ENCODE measurements at places on chromosomes 2 and 18.

DNA sequence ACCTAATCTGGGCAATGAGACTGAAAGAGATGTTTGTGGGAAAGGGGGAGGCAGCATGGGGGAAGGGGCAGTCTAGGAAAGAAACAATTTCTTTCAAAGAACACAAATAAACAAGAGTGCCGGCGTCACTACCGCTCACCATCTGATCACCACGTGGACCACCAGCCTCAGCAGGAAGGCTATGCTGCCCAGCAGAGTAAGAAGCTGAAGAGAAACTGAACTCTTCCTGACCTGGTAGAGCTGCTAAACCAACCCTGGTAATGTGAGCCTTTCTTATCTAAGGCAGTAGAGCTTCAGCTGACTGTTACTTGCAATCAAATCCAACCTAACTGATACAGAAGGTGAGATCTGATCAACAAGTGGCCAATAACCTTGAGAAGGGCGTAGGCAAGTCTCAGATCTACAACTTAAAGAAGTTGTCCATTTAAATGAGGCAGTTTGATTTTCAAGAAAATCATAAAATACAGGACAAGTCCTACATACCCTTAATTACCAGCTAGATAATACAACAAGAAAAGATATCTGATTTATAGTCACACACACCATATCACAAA lies 44.2 kb upstream of the SPTBN1 start:
- DNase-seq = no peak

- no peak for DNase-seq
Measured at GRCh38 chr2:77418537-77418936, 103.6 kb downstream of the LRRTM4 start.

- no peak for DNase-seq
Measured at GRCh38 chr2:128359841-128360240, 41.2 kb upstream of the HS6ST1 start.

DNA sequence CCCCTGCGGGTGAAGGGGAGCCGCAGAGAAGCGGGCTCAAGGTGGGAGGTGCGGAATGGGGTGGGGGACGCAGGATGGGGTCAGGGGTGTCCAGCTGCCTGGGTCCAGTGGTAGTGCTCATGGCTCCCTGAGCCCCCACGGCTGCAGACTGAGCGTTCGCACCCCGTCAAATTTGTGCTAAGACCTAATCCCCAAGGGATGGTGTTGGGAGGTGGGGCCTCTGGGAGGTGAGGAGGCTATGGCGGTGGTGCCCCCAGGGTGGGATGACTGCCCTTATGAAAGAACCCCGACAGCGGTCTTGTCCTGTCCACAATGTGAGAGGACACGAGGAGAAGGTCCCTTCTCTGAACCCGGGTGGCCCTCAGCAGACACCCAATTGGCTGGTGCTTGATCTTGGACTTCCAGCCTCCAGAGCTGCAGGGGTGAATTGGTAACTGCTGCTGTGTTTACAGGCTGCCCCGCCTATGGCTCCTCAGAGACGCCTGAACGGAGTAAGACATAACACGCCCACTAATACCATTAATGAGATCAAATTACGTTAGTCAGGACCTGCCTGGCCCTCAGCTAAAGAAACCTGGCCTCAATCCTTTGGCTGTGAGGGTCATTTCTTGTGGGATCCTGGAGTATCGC lies 42.6 kb downstream of the PXDN start:
- DNase-seq = no peak

DNA sequence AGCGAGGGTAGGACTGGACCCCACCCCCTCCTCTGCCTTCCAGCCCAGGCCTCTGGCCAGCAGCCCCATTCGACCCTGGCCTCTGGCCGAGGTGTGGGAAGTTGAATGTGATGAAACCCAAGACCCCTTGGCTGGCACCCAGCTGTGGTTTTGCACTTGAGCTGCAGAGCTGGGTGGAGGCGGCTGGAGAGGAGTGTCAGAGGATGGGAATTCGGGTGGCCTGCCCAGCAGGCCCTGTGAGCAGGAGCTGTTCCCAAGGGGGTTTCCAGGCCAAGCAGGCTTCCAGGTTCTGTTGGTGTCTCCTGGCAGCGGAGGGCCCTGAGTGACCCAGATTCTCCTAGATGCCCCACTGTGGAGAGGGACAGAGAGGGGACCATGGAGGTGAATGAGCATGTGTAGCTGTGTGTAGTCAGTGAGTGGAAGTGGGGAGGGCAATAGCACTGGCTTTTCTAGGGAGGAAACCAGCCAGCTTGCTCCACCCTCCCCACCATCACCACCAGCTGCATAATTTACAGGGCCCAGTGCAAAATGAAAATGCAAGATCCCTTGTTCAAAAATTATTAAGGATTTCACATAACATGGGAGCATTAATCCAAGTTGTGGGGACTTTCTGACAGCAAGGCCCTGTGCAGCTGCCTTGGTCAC lies 172.2 kb upstream of the HAAO start:
- no peak for DNase-seq

GRCh38 chr2:150695451-150696135 lies 208.1 kb upstream of the RND3 start:
- DNase-seq = no peak

GRCh38 chr2:231052494-231053451 lies 3.9 kb upstream of the PSMD1 start:
- DNase-seq = no peak

DNA sequence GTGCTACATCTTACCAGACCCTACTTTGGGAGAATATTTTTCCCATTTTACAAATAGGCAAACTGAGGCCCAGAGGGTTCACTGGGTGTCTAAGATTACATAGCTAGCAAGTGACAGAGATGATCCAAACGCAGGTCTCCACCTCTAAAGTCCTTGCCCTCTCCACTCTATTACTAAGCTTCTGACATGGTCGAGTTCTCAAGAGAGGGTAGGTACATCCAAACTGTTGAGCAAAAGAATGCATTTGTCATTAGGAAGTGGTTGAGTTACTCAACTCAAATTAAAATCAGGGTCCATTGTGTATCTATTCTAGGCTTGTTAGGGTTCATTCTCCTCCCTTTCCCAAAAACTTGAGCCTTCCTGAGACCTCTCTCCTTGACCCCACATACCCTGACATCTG lies 680.6 kb upstream of the FANCL start:
- no peak for DNase-seq

GRCh38 chr2:169727065-169727464 lies 6.6 kb upstream of the KLHL23 start:
- no peak for DNase-seq

DNA sequence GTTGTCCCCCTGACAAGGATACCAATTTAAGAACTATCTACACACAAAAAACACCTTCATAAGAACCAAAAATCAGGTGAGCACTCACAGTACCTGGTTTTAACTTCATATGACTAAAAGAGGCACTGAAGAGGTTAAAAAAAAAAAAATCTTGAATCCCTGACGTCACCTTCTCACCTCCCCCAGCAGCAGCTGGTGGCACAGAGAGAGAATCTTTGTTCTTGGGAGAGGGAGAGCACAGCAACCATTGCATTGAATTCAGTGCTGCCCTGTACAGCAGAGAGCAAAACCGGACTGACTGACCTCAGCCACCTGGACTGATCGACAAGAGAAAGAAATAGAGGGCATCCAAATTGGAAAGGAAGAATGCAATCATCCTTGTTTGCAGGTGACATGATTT lies 566.0 kb downstream of the TMX3 start:
- no peak for DNase-seq

GRCh38 chr18:58427321-58427720 lies 201.6 kb downstream of the ALPK2 start:
- DNase-seq = no peak

GRCh38 chr2:54030396-54030741 lies 59.6 kb upstream of the PSME4 start:
- no peak for DNase-seq

DNA sequence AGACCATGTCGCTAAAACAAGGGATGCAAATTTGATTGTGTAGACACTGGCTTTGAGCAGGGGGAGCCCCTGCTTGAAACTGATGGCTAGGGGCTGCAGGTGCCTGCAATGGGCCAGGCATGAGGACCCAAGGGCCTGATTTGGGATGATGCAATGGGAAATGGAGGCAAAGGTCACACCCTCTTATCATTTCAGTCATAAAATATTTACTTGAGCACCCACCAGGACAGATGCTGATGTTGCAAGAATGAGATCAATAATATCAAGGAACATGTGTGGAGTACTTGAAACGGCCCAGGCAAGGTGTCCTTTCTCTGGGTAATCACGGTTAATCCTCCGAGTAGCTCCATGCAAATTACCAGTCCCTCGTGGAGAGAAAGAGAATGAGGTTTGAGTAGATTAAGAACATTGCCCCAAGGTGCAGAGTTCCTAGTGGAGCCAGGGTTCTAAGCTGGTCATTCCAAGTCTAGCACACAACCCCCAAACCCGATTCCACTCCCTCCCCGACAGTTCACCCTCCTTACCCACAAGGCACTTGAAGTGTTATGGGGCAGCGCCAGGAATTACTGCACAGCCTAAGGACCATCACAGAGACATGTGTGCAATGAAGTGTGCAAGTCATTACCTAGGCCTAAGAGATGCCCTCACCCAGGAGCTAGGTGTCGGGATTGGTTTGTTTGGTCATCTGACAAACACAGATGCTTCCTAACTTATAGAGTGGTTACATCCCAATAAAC lies 14.0 kb upstream of the TMBIM1 start:
- no peak for DNase-seq

DNA sequence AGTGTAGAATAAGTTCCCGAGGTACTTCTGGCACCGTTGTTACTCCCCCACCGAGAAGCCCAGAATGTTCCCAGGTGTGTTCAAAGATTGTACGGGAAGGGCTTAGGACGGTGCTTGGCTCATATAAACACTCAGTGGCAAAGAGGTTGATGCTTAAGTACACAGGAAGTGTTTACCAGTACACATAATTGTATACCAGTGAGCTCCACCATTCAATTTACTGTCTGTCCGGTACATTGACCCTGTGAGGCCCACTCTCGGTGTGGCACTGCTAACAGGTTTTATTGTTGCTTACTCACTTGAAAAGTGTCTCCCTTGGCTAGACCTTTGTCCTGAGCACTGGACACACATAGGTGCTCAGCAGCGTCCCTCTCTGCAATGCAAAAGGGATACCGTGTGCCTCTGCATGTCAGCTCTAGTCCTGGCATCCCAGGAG lies 191.0 kb downstream of the NEDD4L start:
- DNase-seq = no peak

DNA sequence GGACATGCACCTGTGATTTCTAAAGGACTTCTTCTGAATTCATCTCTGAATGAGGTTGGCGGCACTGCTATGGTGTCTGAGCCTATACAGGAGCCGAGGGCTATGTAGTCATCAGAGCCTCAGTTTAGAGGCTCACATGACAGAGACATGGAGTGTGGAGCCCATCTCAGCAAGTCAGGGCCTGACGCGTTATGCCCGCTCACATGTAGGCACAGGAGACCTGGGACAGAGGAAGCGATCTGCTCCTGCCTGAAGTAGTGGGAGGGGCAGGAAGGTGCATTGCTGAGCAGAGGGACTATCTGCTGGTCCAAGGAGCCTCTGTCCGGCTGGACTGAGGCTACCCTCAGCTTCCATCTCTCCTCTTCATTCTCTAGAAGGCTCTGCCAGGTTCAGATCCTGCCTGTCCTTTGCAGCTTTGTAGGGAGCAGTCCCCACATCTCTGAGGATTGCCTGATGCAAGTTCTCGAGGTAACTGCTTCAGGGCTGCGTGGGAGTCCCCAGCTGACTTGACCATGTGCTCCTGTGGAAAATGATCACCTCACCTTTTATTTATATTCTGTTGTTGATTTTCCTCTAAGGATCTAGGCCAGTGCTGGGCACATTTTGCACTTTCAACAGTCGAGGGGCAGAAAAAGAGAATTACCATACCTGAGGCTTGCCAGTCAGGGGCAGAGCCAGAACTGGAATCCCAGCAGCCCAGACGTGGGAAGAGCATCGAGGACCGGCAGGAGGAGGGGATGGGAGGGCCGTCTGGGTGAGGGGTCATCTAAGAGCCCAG lies 16.6 kb downstream of the KLHL29 start:
- no peak for DNase-seq

DNA sequence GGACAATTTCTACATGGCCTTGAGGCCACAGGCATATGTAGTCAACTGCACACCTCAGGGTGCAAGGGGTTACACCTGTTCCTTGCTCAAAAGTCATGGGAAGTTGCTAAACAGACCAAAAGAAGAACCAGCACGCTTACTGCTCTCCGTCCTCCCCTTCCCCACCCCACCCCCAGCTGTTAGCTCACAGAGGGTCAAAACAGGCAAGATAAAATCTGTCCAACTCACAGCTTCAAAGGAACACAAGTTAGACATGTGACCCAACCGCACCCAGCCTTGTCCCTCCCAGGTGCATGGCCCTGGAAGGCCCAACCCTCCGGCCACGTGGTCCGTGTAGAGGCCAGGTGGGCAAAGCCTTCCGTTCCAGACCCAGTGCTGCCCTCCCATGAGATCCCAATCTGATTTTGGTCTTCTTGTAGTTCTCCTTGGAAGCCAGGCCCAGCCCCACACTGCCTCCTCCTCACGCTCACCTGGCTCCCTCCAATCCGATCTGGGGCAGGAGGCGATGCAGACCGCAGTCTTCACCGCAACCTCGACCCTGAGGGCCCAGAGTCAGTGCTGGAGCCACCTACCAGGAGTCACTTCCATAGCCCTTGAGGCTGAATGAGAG lies 14.5 kb upstream of the ASPRV1 start:
- no peak for DNase-seq

DNA sequence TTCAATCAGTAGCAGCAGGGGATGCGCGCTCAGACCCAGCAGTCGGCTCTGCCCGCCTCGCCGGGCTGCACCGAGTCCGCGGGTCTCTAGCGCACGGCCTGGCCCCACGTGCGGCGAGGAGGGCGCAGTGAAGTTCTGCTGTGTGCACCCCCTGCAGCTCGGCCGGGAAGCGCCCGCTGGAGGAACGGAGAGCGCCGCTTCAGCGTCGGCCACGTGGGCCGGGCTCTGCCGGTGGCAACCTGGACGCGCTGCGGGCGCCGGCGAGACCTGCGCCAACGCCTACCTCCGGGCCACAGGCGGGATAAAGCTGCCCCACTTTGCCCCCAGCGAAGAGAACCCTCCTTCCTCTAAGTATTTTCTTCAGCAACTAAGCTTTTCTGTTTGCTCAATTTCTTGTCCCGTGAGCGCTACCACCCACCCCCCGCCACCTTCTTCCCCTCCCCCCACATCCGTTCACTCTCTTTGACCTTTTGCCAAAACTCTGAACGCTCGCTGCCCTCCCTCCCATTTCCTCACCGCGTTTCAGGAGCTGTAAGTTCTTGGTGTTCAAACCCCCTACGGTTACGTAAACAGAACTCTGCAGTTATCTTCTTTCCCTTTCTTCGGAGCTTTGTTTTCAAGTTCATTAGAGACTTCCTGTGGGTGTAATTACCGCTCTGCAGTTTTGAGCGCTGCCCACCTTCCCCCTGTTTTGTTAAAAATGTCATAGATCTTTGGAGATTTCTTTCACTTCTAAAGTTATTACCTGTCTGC lies 42.6 kb upstream of the EDAR start:
- no peak for DNase-seq

DNA sequence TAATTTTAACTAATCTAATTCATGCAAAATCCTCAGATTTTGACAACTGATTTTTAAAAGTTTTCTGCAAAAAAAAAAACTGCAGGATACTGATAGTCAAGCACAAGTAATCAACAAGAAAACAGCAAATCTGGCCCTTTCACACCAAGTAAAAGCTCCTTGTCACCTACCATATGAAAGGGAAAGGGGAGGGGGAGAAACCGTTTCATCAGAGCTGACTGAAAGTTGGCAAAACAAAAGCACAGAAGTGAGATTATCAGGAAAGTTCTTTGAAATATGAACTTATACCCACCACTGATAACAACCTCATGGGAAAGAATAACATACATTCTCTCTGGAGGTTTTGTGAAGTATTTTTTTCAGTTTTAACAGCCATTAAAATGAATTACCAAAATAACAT lies 38.7 kb downstream of the ZNF521 start:
- no peak for DNase-seq

- no peak for DNase-seq
Measured at GRCh38 chr2:96247009-96247408, 18.8 kb downstream of the TMEM127 start.

- DNase-seq = no peak
Measured at GRCh38 chr2:144708626-144709025, 188.7 kb upstream of the ZEB2 start.

Data from NCI-H187 treated with DMSO at 0.1 percent for 48 hours (cell line).